Sigmoid colon (tissue), 7 donors: ENCODE measurements at places on chromosomes 3 and 15.

GRCh38 chr3:143914257-143914656, 57.4 kb upstream of the DIPK2A start:
- DNase-seq: no peak

GRCh38 chr3:61582287-61582686, 20.9 kb downstream of the PTPRG start:
- no peak for DNase-seq

GRCh38 chr15:51024735-51025453, 69.8 kb downstream of the TNFAIP8L3 start:
- DNase-seq: no peak

GRCh38 chr15:94295275-94295674, 63.9 kb downstream of the MCTP2 start:
- DNase-seq: no peak

DNA sequence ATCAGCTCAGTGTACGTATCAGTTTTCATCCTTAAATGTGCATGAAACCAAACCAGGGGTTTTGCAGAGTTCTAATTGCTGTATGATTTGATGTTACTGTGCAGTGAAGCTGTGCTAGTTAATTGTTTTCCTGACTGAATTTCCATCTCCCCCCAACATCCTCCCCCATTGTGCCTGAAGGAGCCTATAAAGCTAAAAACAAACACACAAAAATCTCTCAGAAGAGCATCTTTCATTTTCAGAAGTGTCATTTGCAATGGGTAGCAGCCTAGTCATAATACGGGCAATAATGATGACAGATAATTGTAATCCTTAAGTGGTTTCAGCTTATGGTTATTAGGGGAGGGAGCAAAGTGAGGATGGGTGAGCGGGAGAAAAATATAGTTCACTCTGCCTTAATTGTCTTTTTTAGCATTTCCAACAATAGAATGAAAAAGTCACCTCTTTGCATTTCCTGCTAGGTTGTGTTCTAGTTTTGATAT, 207.9 kb upstream of the TBL1XR1 start:
- DNase-seq: no peak

GRCh38 chr3:42601896-42602581, 1.6 kb downstream of the NKTR start:
- no peak for DNase-seq

DNA sequence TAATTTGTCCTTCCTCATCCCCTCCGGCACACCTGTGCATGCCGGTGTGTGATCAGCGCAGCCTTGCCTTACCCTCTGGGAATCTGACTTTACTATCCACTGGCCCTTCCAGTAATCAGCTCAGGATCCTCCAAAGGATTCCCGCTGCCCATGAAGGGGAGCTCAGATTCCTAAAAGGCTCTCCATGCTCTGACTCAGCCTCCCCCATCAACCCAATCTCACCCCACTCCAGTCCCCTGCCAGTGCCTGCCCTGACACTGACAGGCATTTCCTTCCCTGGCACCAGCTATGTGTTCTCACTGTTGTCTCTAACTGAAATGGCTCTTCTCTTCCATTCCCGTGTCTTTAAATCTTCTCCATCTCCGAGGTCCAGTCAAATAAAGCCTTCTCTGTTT, 7.3 kb upstream of the BCL2A1 start:
- DNase-seq: no peak

- DNase-seq: no peak
These were observed 32.1 kb downstream of the SCAP start for GRCh38 chr3:47443611-47443995.

DNA sequence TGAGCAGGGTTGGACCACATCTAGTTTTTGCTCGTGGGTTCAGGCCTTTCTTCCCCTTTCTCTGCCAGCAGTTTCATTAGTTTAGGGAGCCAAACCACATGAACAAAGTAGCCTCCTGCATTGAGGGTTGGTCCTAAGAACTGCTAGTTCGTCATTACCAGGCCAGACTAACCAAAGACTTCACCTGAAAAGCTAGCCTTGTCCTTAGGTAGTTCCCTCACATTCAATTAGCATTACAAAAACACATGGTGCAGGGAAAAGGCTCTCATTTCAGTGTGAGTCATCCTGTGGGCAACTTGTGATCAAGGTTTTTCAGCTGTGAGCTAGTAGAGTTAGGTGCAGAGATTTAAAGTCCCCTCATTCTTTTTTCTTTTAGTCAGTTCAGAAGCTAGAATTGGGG, 279.3 kb upstream of the CTNNB1 start:
- DNase-seq: no peak
